ENCODE measurements at places on chromosomes 1 and 21.

- H3K4me3 ChIP-seq = no peak overlapping the region
- DNase-seq = no peak
- no peak overlapping the region for H3K27ac ChIP-seq
- no peaks in the 10 kb centered on the region for H3K36me3 ChIP-seq
Measured at GRCh38 chr1:9352377-9353134, 59.9 kb downstream of the SPSB1 start.

DNA sequence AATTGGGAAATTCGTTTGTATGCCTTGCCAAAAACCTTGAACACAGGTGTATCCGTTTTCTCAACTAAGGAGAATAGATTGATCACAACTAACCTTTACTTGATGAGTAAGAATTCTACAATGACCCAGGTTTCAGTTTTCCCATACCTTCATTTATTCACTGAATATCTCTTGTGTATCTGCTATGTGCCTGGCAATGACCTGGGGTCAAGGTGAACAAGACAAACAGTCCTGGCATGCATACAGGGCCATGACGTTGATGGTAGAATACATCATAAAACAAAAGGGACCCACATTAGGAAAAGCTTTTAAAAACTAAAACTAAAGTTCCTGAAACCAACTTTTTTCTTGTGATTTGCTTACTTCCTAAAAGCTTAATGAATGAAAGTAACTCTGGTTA is 32.1 kb upstream of the EXOSC10 start:
- no peak overlapping the region for H3K4me3 ChIP-seq
- peaks cover 25% of the 10 kb centered on the region for H3K36me3 ChIP-seq
- H3K27me3 ChIP-seq = no peaks in the 10 kb centered on the region
- no peak for DNase-seq
- no peak overlapping the region for H3K27ac ChIP-seq

DNA sequence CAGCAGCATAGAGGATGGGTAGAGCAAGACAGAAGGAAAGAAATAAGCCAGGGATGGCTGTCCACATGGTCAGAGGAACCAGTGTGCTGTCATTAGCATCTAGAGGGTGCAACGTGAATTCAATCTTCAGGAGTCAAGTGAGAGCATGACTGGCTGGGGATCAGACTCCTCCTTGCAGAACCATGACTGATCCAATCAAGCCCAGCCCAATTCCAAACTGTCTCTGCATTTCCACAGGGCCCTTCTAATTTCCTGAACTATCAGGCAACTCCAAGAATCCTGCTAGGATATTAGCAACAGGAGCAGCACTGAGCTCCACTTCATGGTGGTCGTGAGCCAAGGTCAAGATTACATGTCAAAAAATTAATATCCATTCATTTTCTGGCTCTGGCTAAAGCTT is 166.8 kb upstream of the CAMK1G start:
- no peak overlapping the region for H3K4me3 ChIP-seq
- no peaks in the 10 kb centered on the region for H3K36me3 ChIP-seq
- no peaks in the 10 kb centered on the region for H3K27me3 ChIP-seq

- H3K36me3 ChIP-seq = no peaks in the 10 kb centered on the region
- H3K4me1 ChIP-seq = peaks cover 22% of the 10 kb centered on the region
- H3K27me3 ChIP-seq = no peaks in the 10 kb centered on the region
- no peak overlapping the region for H3K4me3 ChIP-seq
- no peak overlapping the region for H3K27ac ChIP-seq
Measured at GRCh38 chr21:42429856-42430255, 26.2 kb downstream of the UBASH3A start.
